ENCODE measurements at places on chromosomes 11 and 22.
A peak's percentile ranks its signal among the peaks of the same experiment; 100 is the strongest.

GRCh38 chr11:9446230-9446629, 14.6 kb upstream of the ZNF143 start:
- H3K4me3 ChIP-seq: no peak overlapping the region
- no peaks in the 10 kb centered on the region for H3K4me1 ChIP-seq
- no peaks in the 10 kb centered on the region for H3K27me3 ChIP-seq
- no peak for DNase-seq

GRCh38 chr11:126739499-126740145, 260.9 kb downstream of the KIRREL3 start:
- H3K4me3 ChIP-seq: no peak overlapping the region
- no peaks in the 10 kb centered on the region for H3K27me3 ChIP-seq
- DNase-seq: no peak
- H3K36me3 ChIP-seq: no peaks in the 10 kb centered on the region

GRCh38 chr11:73248526-73249185, 23.5 kb upstream of the P2RY6 start:
- no peak overlapping the region for H3K27ac ChIP-seq
- no peak overlapping the region for H3K4me3 ChIP-seq
- H3K36me3 ChIP-seq: no peaks in the 10 kb centered on the region
- peaks cover 3% of the 10 kb centered on the region for H3K27me3 ChIP-seq
- DNase-seq: no peak

- peak; percentile 64 for DNase-seq
- no peaks in the 10 kb centered on the region for H3K36me3 ChIP-seq
- peaks cover 30% of the 10 kb centered on the region for H3K4me1 ChIP-seq
- H3K27me3 ChIP-seq: no peaks in the 10 kb centered on the region
- H3K4me3 ChIP-seq: no peak overlapping the region
- H3K27ac ChIP-seq: no peak overlapping the region
These were observed 44.0 kb downstream of the KIAA1671 start for GRCh38 chr22:24996420-24996952.

GRCh38 chr11:106091480-106092123, 14.1 kb downstream of the AASDHPPT start:
- peaks cover 8% of the 10 kb centered on the region for H3K4me1 ChIP-seq
- DNase-seq: peak; percentile 86
- no peak overlapping the region for H3K4me3 ChIP-seq
- H3K36me3 ChIP-seq: peaks cover 33% of the 10 kb centered on the region
- no peaks in the 10 kb centered on the region for H3K27me3 ChIP-seq
- peak overlapping the region; percentile 46 for H3K27ac ChIP-seq

DNA sequence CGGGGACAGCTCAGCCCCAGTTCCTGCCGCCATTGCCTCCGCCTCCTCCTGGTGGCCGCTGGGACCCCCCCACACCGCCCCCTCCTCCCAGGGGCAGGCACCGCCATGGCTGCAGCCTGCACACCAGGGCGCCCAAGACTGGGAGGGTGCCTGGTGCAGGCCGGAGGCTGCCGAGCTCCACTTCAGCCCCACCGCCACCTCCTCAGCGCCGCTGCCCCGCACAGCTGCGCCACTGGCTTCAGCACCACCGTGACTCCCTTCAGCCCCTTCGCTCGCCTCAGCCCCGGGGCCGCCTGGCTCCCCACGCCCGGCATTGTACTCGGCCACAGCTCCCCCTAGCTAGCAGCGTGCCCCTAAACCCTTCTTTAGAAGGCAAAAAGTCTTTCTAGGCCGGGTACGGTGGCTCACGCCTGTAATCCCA, 131.1 kb downstream of the CRYBB2 start:
- no peak overlapping the region for H3K4me3 ChIP-seq
- H3K27me3 ChIP-seq: no peaks in the 10 kb centered on the region
- no peaks in the 10 kb centered on the region for H3K4me1 ChIP-seq
- DNase-seq: no peak
- H3K36me3 ChIP-seq: peaks cover 4% of the 10 kb centered on the region
- H3K27ac ChIP-seq: no peak overlapping the region

GRCh38 chr11:62433141-62433903, 14.5 kb downstream of the SCGB1A1 start:
- H3K4me3 ChIP-seq: no peak overlapping the region
- DNase-seq: no peak
- no peaks in the 10 kb centered on the region for H3K27me3 ChIP-seq
- H3K4me1 ChIP-seq: peaks cover 30% of the 10 kb centered on the region
- no peak overlapping the region for H3K27ac ChIP-seq
- no peaks in the 10 kb centered on the region for H3K36me3 ChIP-seq

- no peaks in the 10 kb centered on the region for H3K36me3 ChIP-seq
- peak overlapping the region; percentile 75 for H3K27ac ChIP-seq
- peak overlapping the region; percentile 83 for H3K4me3 ChIP-seq
These were observed 700 bp upstream of the STX3 start for GRCh38 chr11:59754494-59754858.

DNA sequence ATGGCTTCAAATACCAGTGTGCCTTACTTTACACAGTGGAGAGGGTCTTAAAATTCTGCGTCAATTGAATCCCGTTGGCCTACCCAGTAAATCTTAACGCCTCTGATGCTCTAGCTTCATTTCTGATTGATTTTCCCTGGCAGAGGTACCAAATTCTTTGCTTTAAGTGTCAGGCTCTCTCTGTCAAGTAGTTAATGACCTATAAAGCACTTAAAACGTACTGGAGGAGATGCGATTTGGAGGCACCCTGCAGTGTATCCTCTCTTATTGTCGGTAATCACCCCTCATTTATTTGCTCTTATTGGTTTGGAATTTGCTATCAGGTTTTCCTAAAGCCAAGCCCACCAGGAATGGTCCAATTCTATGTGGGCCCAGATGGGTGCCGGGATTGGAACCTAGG, 59.2 kb downstream of the NFAM1 start:
- H3K4me1 ChIP-seq: peaks cover 13% of the 10 kb centered on the region
- no peak overlapping the region for H3K27ac ChIP-seq
- DNase-seq: no peak
- no peak overlapping the region for H3K4me3 ChIP-seq

- no peak for DNase-seq
- H3K27me3 ChIP-seq: no peaks in the 10 kb centered on the region
These were observed 421.0 kb upstream of the API5 start for GRCh38 chr11:42890773-42891172.

DNA sequence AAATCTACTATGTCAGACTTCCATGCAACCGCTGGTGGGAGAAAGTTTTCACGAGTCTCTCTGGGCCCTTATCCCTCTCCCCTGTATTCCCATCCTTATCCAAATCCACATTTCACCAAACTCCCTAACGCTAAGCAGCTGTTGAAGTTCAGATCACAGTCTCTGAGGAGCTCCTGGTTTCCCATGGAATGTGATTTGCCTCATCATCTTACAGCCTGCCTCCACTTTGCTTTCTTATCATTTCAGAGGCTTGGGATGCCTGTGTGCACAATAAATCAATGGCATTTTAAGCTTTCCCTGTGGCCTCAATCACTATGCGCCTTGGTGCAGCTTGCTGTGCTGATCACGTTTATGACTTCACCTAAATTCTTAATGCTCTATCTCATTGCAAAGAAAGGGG, 352.4 kb upstream of the FAT3 start:
- no peak overlapping the region for H3K4me3 ChIP-seq
- no peaks in the 10 kb centered on the region for H3K27me3 ChIP-seq
- no peak overlapping the region for H3K27ac ChIP-seq
- DNase-seq: no peak

- no peak overlapping the region for H3K27ac ChIP-seq
- no peaks in the 10 kb centered on the region for H3K4me1 ChIP-seq
- H3K4me3 ChIP-seq: no peak overlapping the region
These were observed 242.2 kb downstream of the DCDC1 start for GRCh38 chr11:31127290-31127689.

DNA sequence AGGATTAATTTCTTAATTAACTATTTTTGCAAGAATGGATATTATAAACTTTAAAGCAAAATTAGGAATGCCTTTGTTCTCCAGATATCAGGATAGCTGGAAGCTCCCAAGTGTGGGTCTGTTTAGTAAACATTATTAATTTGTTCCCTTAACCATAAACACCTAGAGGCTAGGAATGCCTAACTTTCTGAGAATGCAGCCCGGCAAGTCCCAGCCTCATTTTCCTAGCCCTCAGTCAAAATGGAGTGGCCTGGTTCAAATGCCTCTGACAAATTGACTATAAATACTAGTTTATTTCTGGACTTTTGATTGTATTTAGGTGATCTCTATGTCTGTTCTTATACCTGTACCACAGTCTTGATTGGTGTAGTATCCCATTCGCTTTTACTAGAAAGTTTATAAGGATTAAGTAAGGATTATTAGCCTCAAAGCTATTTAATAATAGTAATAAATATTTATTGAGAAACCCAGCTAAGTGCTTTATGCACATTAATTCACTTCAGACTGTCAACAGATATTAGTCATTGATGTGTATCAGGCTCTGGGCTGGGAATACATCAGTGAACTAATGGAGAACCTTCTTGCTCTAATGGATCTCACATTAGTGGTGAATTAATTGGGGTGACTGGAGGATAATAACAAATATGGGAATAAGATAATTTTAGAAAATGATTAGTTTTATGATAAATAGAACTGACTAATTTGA, 25.8 kb downstream of the PPME1 start:
- H3K4me3 ChIP-seq: no peak overlapping the region
- no peak overlapping the region for H3K27ac ChIP-seq

GRCh38 chr22:25570486-25570885, 6.0 kb downstream of the GRK3 start:
- H3K36me3 ChIP-seq: no peaks in the 10 kb centered on the region
- no peak for DNase-seq
- no peak overlapping the region for H3K27ac ChIP-seq
- no peak overlapping the region for H3K4me3 ChIP-seq
- H3K27me3 ChIP-seq: peaks cover 15% of the 10 kb centered on the region

DNA sequence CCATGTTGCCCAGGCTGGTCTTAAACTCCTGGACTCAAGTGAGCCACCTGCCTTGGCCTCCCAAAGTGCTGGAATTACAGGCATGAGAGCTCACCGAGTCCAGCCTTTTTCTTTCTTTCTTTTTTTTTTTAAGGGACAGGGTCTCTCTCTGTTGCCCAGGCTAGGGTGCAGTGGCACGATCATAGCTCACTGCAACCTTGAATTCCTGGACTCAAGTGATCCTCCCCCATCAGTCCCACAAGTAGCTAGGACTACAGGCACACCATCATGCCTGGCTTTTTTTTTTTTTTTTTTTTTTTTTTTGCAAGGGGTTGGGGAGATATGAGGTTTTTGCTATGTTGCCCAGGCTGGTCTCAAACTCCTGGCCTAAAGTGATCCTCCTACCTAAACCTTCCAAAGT, 78.5 kb downstream of the MRTFA start:
- H3K27ac ChIP-seq: no peak overlapping the region
- no peaks in the 10 kb centered on the region for H3K27me3 ChIP-seq
- no peak for DNase-seq

- no peak overlapping the region for H3K4me3 ChIP-seq
- H3K27me3 ChIP-seq: no peaks in the 10 kb centered on the region
- no peaks in the 10 kb centered on the region for H3K4me1 ChIP-seq
- no peak for DNase-seq
These were observed 42.1 kb upstream of the OR9Q1 start for GRCh38 chr11:57981536-57981935.

GRCh38 chr11:8312986-8313385, 49.3 kb upstream of the LMO1 start:
- no peaks in the 10 kb centered on the region for H3K36me3 ChIP-seq
- H3K4me1 ChIP-seq: no peaks in the 10 kb centered on the region
- H3K27me3 ChIP-seq: no peaks in the 10 kb centered on the region
- no peak overlapping the region for H3K27ac ChIP-seq
- DNase-seq: no peak

DNA sequence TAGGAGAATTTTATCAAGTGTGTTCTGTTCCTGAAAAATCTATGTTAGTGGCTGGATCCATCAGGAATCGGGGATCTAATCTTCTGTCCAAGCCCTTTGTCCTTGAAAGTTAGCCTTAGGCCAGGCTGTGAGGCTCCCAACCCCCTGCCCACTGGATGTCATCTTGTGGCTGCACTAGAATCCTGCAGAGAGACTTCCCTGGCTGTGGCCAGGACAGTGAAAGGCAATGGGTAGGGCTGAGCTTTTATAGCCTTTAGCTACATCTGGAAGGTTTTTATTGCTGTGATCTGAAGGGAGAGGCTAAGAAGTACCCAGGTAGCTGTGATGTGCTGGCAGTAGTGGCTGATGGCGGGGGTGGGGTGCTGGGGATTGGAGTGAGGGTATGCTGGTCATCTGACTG, 2.1 kb downstream of the OAF start:
- no peaks in the 10 kb centered on the region for H3K36me3 ChIP-seq
- H3K27ac ChIP-seq: no peak overlapping the region
- no peak for DNase-seq
- no peaks in the 10 kb centered on the region for H3K27me3 ChIP-seq
- peak overlapping the region; percentile 54 for H3K4me3 ChIP-seq

GRCh38 chr11:69511358-69512055, 30.0 kb downstream of the LINC01488 start:
- H3K36me3 ChIP-seq: no peaks in the 10 kb centered on the region
- peak; percentile 43 for DNase-seq
- no peak overlapping the region for H3K4me3 ChIP-seq
- no peak overlapping the region for H3K27ac ChIP-seq
- peaks cover 23% of the 10 kb centered on the region for H3K4me1 ChIP-seq
- no peaks in the 10 kb centered on the region for H3K27me3 ChIP-seq

- no peaks in the 10 kb centered on the region for H3K27me3 ChIP-seq
- H3K4me3 ChIP-seq: no peak overlapping the region
- no peak for DNase-seq
- H3K36me3 ChIP-seq: no peaks in the 10 kb centered on the region
- no peak overlapping the region for H3K27ac ChIP-seq
These were observed 12.8 kb upstream of the OSBP2 start for GRCh38 chr22:30681831-30682230.

DNA sequence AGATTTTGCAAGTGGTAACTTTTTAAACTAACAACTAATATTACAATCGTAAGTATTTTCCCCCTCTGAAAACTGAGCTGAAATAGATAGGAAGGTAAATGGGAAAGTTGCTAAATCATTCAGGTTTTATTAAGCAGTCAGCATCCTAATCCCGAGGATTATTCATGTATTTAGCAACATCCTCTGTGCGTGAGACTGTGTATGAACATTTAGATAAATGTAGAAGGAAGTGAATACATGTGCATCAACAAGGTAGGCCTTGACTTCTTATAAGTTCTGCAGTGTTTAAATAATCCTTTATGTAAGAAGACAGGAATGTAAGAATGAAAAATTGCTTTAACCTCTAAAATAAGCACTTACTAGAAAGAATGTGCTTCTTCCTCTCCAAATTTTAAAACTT, 745.9 kb upstream of the TENM4 start:
- H3K27me3 ChIP-seq: no peaks in the 10 kb centered on the region
- no peaks in the 10 kb centered on the region for H3K36me3 ChIP-seq
- no peaks in the 10 kb centered on the region for H3K4me1 ChIP-seq
- no peak overlapping the region for H3K27ac ChIP-seq
- H3K4me3 ChIP-seq: no peak overlapping the region
